ENCODE measurements at places on chromosomes 7 and 10. TPM values are rescaled to one million over a fixed set of nuclear protein-coding genes. Genes with fewer than 3 reads are reported as not detected.

Gene C10orf53
- not detected for total RNA-seq

Gene GRID2IP
- not detected for total RNA-seq

Gene WDFY4
- under 0.01 TPM for total RNA-seq

Gene FAM237B
- not detected for total RNA-seq

Gene CAMK1D
- total RNA-seq, result 6.2 TPM

Gene ZNF488
- not detected for total RNA-seq

Gene DDC
- total RNA-seq, result not detected

Gene GOLGA7B
- total RNA-seq, result 0.06 TPM
